ENCODE measurements at places on chromosomes 1 and 21.

DNA sequence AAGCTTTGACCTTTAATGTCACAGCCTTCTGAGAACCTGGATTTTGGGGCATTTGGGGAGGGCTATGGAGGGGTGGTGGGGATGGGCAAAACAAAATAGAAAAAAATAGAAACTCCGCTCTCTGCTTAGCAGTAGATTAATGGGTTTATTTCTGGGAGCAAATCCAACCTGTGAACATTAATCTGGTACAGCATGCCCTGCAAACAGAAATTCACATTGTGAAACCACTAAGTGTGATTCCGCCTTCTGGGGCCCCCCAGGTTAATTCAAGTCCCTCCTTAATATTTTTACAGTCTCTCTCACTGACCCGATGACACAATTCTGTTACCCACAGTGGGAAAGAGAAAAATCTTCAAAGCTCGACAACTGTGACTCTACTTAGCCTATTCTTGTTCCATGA, 76.4 kb downstream of the TIAM1 start:
- DNase-seq, result no peak

DNA sequence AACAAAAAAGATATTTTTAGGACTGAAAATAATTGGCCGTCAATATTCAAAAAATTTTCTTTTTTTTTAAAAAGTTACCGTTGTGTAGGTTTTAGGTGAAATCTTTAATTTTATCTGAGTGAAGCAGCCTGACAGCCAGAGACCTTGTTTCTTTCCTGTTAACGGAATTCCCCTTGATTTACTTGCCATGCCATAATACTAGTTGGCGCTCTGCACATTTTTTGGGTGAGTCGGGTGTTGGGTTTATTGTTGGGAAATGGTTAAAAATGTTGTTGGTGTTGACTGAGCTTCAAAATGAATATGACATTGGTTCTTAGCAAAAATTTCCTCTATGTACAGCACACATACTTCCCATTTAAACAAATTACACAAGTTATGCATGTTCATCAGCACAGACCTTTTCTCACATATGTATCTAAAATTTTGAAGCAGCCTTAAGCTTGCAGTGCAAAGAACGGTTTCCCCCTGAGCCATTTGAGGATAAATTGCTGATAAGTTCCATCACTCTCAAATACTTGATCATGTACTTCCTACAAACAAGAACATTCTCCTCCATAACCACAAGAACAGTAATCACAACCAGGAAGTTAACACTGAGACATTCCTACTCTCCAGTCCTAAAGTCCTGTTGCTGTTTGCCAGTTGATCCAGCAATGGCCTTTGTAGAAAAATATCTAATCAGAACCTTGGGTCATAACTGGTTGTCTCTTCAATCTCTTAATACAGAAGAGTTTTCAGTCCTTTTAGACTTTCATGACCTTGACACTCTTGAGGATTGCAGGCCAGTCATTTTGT, 34.2 kb downstream of the CAMTA1 start:
- no peak for DNase-seq

GRCh38 chr1:92838519-92838918, 6.7 kb downstream of the RPL5 start:
- no peak for DNase-seq

DNA sequence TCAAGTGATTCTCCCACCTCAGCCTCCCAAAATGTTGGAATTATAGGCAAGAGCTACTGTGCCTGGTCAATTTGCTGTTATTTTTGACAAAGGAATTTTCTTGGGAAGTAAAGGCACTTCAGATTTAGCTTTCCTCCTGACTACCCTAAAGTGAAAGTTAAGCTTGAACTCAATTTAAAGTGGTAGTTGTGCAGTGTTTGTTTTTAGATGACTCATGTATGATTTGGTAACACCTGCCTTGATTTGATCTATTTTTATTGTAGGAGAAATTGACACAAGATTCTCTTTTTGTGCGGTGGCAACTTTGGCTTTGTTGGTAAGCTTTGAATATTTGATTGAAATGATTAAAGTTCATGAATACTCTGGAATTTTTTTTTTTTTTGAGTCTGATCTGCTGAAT, 5.0 kb downstream of the RABGGTB start:
- DNase-seq, result no peak
